Pancreas (tissue), 10 donors: ENCODE measurements at places on chromosomes 16 and 17. TPM values are rescaled to one million over a fixed set of nuclear protein-coding genes. Genes with fewer than 3 reads are reported as not detected.

DNA sequence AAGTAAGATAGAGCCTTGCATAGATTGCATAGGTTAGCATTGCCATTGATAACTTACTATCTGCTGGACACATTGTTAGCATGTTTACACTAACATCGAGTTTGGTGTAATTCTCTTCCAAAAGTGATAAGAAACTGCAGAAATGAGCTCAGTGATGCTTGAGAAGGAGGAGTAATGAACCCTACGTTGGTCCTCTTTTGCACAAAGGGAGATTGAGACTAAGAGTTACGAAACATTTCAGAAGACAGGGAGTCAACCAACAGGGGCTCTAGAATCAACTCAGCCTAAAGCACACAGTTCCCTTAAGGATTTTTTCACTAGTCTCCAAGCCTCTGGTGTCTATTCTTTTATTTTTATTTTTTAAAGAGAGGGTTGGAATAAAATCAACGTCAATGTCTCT lies 6.8 kb downstream of the CCL7 start:
- no peak for DNase-seq
- no peaks in the 10 kb centered on the region for H3K27me3 ChIP-seq
- no peak overlapping the region for H3K4me3 ChIP-seq
- no peaks in the 10 kb centered on the region for H3K4me1 ChIP-seq
- no peaks in the 10 kb centered on the region for H3K36me3 ChIP-seq

DNA sequence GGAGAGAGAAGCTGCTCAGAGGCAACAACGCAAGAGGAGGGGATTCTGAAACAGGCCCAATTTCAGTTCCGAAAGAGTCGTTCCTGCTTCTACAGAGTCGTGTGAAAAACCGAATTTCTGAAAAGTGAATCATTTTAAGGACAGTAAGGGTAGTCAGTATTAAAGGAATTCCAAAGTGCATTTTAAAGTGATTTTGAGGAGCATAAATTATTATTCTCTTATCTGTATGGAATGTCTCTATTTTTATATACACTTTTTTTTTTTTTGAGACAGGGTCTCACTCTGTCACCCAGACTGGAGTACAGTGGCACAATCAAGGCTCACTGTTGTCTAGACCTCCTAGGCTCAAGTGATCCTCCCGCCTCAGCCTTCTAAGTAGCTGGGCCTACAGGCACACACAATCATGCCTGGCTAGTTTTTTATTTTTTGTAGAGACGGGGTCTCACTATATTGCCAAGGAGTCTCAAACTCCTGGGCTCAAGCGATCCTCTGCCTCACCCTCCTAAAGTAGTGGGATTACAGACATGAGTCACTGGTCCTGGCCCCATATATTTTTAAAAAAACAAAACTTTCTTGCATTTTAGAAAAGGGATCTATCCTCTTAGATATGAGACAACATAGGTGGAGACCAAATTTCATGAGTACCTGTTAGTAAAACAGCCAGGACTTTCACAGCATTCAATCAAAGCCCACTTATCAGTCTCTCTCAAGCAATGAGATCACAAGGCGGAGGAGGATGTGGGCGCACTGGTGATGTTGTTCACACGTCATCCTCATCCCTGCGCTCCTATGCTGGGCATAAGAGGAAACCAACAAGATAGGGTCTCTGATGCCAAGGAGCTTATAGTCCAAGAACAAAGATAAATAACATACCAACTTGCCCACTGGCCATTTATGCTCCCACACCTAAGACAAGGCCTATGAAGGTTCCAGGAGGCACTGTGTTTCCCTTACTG lies 53.2 kb downstream of the SMG6 start:
- no peaks in the 10 kb centered on the region for H3K4me1 ChIP-seq
- no peak overlapping the region for H3K27ac ChIP-seq
- no peak for DNase-seq

The SPN gene
- 0.87 TPM for total RNA-seq

The ALOX15 gene
- total RNA-seq = not detected

DNA sequence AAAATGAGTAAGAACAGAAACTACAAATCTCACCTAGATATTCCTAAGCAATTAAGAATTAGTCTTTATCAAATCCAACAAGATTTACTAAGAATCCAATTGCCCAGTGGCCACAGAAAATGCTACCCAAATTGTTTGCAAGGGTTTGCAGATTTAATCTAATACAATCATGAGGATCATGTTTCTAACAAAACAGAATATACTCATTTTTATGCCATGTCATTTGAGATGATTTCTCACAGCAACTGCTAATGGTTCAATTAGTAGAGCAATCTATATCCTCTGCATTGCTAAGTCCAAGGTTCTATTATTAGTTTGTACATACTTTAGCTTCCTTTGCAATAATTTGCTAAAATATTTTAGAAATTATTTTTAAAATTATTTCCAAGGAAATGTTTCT lies 41.2 kb downstream of the HELZ start:
- no peak overlapping the region for H3K27ac ChIP-seq
- no peak overlapping the region for H3K4me3 ChIP-seq
- H3K27me3 ChIP-seq = no peaks in the 10 kb centered on the region
- H3K4me1 ChIP-seq = peaks cover 5% of the 10 kb centered on the region
- DNase-seq = no peak

DNA sequence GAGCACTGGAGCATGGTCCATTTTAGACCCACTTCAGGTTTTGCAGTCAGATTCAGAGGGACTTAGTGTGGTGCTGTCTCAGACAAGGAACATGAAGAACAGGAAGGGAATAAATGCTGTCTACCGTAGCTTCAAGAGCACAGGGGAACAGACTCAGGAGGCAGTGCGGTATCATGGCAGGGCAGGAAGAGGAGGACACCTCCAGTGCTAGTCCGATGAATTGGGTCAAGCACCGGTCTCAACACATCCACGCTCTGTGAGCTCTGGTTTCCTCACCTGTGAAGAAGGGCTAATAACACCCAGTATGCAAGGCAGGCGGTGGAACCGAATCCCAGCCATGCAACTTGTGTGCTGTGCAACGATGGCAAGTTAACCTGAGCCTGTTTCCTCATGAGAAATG lies 3.6 kb upstream of the ANKFY1 start:
- peaks cover 11% of the 10 kb centered on the region for H3K4me1 ChIP-seq
- H3K27me3 ChIP-seq = no peaks in the 10 kb centered on the region
- H3K4me3 ChIP-seq = no peak overlapping the region
- H3K27ac ChIP-seq = no peak overlapping the region

- H3K4me1 ChIP-seq = peaks cover 29% of the 10 kb centered on the region
- peak overlapping the region; percentile 11 for H3K4me3 ChIP-seq
- H3K27ac ChIP-seq = peak overlapping the region; percentile 81
- no peaks in the 10 kb centered on the region for H3K36me3 ChIP-seq
- no peaks in the 10 kb centered on the region for H3K27me3 ChIP-seq
Measured at GRCh38 chr17:59785091-59785799, 77.8 kb downstream of the VMP1 start.

- no peak overlapping the region for H3K27ac ChIP-seq
- H3K4me3 ChIP-seq = no peak overlapping the region
- no peaks in the 10 kb centered on the region for H3K27me3 ChIP-seq
- peaks cover 12% of the 10 kb centered on the region for H3K36me3 ChIP-seq
- no peak for DNase-seq
Measured at GRCh38 chr17:28686296-28686695, 24.3 kb downstream of the SUPT6H start.

DNA sequence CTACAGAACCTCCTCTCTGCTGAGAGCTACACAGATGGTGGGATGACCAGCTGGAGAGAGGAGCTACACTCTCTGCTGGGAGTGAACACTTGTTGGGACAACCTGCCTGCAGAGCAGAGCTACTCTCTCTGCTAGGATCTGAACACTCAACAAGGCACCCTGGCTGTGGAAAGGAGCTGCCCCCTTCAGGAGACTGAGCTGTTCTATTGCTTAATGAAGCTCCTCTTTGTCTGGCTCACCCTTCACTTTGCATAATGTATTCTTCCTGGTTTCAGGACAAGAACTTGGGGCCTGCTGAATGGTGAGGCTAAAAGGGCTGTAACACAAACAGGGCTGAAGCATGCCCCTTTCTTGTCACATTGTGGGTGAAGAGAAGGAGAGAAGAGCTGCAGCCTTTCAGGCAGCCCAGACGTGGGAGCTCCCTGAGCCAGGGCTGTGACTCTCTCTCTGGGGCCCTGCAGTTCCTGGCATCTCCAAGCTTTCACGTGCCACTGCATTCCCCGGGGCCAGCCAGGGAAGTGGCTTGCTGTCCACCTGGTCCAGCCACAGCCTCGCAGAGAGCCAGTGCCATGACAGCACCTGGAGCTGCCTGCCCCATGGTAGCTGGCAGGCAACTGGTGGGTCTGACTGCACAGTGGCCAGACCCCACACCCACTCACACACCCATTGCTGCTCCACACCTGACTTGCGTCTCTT lies 272.8 kb upstream of the KCNJ16 start:
- H3K4me1 ChIP-seq = no peaks in the 10 kb centered on the region
- no peak overlapping the region for H3K4me3 ChIP-seq
- no peak for DNase-seq
- no peak overlapping the region for H3K27ac ChIP-seq
- H3K27me3 ChIP-seq = no peaks in the 10 kb centered on the region

GRCh38 chr17:70110443-70110880 lies 35.4 kb downstream of the KCNJ16 start:
- H3K36me3 ChIP-seq = no peaks in the 10 kb centered on the region
- no peak overlapping the region for H3K27ac ChIP-seq
- H3K4me1 ChIP-seq = no peaks in the 10 kb centered on the region
- H3K4me3 ChIP-seq = no peak overlapping the region
- no peaks in the 10 kb centered on the region for H3K27me3 ChIP-seq

DNA sequence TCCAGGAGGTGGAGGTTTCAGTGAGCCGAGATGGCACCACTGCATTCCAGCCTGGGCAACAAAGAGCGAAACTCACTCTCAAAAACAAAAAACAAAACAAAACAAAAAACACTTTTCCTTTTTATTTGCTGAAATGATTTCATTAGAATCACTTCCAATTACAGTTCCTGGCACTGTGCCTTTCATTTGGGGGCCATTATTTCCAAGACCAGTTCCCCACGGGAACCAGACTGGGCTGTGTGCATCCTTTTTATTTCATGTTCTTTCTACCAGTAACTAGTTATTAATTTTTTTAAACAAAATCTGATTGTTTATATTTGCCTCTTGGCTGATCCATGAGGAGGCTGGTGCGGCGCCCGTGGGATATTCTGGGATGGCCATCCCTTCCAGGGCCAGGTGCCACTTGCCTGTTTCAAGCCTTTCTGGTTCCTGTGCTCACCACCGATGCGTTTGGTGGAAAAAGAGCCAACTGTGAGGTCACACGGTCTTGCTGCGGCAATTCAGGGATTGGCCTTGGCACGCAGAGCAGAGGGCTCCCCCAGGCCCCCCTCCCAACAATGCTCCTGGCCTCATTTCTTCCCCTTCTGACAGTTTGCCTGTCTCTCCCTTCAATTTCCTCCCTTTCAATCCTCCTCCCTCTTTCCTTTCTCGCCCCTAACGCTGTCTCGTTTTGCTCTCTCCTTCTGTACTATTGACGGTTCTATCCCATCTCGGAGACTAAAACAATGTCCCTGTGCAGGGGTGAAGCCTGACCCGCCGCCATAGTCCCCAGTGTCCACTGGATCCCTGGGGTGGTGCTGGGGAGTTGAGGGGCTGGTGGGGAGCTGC lies 13.4 kb downstream of the UBALD1 start:
- DNase-seq = peak; percentile 66
- no peak overlapping the region for H3K27ac ChIP-seq

DNA sequence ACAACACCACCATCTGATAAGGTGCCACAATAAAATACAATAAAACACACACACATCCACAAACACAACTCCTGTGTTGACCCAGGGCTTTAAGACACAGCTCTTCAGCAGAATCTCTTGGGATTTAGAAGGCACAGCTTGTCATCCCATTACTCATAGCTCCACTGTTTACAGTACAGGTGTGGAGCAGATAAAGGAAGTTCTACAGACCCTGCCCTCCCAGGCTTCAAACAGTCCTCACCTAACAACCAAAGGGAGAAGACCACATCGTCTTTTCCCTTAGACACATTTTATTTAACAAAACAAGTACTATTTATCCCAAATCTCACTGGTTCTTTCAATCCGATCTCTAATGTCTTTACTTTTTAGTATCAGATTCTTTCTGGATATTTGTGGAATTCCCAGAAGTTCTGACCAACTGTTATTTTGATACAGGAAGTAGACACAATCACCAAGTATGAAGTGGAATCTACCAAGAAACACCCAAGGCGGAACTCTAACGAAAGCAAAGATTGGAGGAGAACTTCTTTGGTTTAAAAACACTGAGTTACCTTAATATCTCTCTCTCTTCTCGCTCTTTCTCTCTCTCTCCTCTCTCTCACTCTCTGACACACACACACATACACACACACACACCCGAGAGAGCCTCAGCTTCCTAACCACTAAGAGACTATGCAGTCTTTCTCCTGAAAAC lies 46.1 kb downstream of the CYTH1 start:
- H3K4me1 ChIP-seq = no peaks in the 10 kb centered on the region
- H3K4me3 ChIP-seq = peak overlapping the region; percentile 70
- no peaks in the 10 kb centered on the region for H3K36me3 ChIP-seq
- peak; percentile 42 for DNase-seq
- H3K27ac ChIP-seq = peak overlapping the region; percentile 88
- H3K27me3 ChIP-seq = no peaks in the 10 kb centered on the region

- H3K27ac ChIP-seq = no peak overlapping the region
- no peaks in the 10 kb centered on the region for H3K4me1 ChIP-seq
- H3K4me3 ChIP-seq = no peak overlapping the region
- DNase-seq = no peak
Measured at GRCh38 chr16:53414381-53414780, 19.9 kb upstream of the RBL2 start.

GRCh38 chr17:81173762-81174155 lies 7.7 kb upstream of the AATK start:
- no peaks in the 10 kb centered on the region for H3K4me1 ChIP-seq
- H3K27me3 ChIP-seq = no peaks in the 10 kb centered on the region
- H3K36me3 ChIP-seq = no peaks in the 10 kb centered on the region
- no peak overlapping the region for H3K27ac ChIP-seq
- no peak overlapping the region for H3K4me3 ChIP-seq
- DNase-seq = no peak

The PLK1 gene
- total RNA-seq = 0.31 TPM

GRCh38 chr17:7548585-7549400 lies at the start of gene TNFSF12:
TNFSF12 (plus strand) TSS chr17:7549058; CDS start chr17:7549154, 96 bp downstream.
- H3K27me3 ChIP-seq = no peaks in the 10 kb centered on the region
- H3K36me3 ChIP-seq = no peaks in the 10 kb centered on the region
- H3K4me3 ChIP-seq = peak within 1 kb of the TSS; percentile 74
- no peaks in the 10 kb centered on the region for H3K4me1 ChIP-seq
- DNase-seq = peak; percentile 84

The HSPB9 gene
- total RNA-seq = 0.52 TPM

GRCh38 chr16:86244158-86244557 lies 266.2 kb upstream of the FOXF1 start:
- H3K36me3 ChIP-seq = no peaks in the 10 kb centered on the region
- H3K27me3 ChIP-seq = no peaks in the 10 kb centered on the region
- H3K27ac ChIP-seq = no peak overlapping the region
- H3K4me3 ChIP-seq = no peak overlapping the region
- H3K4me1 ChIP-seq = no peaks in the 10 kb centered on the region

GRCh38 chr17:75856062-75856756 lies 1.1 kb upstream of the WBP2 start:
- DNase-seq = no peak
- peak overlapping the region; percentile 86 for H3K4me3 ChIP-seq
- H3K27ac ChIP-seq = peak overlapping the region; percentile 95
- no peaks in the 10 kb centered on the region for H3K27me3 ChIP-seq
- H3K36me3 ChIP-seq = no peaks in the 10 kb centered on the region
- H3K4me1 ChIP-seq = peaks cover 11% of the 10 kb centered on the region

The AANAT gene
- total RNA-seq = not detected

GRCh38 chr17:60792250-60792898 lies 114.7 kb downstream of the BCAS3 start:
- H3K36me3 ChIP-seq = no peaks in the 10 kb centered on the region
- H3K27me3 ChIP-seq = no peaks in the 10 kb centered on the region
